ENCODE measurements at places on chromosomes 7 and 10.

DNA sequence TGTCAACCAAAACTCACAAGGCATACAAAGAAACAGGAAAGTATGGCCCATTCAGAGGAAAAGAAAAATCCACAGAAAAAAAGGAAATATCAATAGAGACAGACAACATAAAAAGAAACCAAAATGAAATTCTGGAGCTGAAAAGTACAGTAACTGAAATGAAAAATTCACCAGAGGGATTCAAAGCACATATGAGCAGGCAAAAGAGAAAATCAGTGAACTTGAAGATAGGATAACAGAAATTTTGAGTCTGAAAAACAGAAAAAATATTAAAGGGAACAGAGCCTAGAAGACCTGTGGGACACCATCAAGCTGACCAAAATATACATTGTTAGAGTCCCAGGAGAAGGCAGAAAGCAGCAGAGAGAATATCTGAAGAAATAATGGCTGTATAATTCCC is 60.6 kb downstream of the XPNPEP1 start:
- DNase-seq = no peak

DNA sequence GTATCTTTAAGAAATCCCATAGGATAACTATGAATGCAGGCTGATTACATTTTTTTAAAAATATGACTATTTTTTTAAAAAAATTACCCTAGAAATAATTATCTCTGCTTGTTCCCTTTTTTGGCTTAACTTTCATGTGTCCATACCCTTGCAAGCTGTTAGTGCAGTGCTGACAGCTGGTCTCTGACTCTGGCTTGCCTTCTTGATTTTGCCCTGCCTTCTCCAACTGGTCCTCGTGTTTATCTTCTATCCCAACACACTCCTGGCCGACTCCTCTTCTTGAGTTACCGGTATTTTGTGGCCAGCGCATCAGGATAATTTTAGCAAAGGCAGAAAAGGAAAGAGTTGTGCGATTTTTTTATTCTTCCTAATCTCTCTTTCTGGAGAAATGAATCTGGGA is 111.7 kb upstream of the STARD3NL start:
- DNase-seq = no peak

DNA sequence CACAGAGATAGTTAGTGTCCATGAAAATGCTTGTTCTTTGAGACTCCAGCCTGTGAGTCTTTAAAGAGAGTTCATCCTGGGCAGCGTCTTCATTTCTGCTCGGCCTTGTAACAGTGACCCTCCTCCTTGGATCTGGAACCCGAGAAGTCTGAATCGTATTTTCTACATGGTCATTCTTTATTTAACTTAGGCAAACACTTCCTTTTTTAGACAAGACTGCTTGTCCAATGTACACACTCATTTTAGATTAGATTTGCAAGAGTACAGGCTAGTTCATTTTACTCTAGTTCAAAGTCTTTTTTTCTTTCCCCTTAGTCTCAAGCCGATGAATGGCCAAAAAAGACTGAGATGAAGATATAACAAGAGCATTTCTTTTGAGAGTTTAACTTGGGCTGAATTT is 133.5 kb downstream of the CHN2 start:
- no peak for DNase-seq

DNA sequence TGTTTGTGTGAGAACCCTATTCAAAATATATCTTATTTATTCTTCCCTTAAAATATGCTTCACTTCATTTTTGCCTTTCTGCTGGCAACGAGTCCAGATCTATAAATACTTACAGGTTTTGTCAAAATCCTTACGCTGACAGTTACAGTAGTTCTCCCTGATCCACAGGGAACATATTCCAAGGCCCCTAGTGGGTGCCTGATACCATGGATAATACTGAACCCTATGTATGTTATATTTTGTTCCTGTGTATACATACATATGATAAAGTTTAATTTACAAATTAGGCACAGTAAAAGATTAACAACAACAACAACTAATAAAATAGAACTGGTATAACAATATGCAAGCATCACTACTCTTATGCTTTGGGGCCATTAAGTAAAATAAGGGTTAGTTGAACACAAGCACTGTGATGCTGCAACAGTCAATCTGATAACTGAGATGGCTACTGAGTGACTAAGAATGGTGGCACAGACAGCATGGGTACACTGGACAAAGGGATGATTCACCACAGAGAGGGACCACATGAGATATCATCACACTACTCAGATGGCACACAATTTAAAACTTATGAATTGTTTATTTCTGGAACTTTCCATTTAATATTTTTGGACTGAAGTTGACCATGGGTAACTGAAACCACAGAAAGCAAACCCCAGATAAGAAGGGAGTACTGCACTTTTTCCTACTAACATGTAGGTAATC is 29.4 kb upstream of the PCGF5 start:
- DNase-seq = no peak

GRCh38 chr10:7181420-7181819 is 229.4 kb downstream of the SFMBT2 start:
- no peak for DNase-seq

- DNase-seq = no peak
These were observed 22.0 kb downstream of the PDIA4 start for GRCh38 chr7:149006345-149006725.

- no peak for DNase-seq
These were observed 26.1 kb upstream of the MRC1 start for GRCh38 chr10:17782921-17783665.

DNA sequence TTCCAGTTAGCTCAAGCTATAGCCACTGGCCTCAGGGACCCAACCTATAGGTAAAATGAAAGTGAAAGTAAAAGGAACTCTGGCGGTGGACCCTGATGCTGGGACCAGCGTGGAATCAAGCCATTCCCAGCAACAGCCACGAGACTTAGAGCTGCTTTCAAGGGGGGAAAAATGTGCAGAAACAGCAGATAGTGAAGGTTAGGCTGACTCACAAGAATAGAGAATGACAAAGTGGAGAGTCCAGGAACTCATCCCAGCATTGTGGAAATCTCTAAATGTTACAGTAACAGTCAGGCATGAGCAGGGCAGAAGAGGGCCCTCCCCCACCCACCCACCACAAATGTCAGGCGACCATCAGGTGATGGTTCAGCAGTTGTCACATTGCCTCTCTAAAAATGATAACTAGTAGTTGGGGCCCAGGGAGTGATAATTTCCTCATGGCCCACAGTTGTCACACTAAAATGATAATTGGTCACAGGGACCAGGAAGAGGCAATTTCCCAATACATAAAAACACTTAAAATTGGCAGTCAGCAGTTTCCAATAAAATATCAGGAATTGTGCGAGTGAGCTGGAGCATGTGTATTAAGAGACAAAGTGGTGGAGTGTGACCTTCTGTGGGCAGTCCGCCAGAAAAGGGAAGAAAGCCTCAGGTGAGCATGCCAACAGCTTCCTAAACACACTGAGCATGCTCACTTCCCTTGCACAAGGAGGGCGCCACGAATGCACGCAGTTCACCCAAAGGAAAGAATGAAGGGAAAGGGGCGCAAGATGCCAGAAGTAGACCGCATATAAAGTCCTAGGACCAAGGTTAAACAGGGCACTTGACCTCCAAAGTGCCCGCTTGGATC is 129.8 kb upstream of the PPP1R3A start:
- no peak for DNase-seq

DNA sequence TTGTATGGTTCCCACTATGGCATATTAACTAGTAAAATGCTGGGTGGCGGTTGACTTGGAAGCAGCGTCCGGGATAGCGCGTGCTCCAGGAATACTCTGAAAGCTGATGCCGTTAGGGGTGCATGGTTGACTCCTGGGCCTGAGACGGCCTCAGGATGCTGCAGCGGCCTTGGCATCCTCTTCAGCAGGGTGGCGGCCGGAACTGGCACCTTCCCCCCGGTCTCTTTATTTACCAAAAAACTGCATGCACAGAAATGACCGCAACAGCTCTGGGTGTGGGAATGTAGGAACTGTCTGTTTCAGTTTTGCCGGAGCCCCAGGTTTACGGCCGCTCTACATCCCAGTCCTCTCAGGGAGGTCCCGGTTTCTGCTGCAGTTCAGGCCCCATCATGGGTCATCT is 28.8 kb downstream of the PFKP start:
- no peak for DNase-seq

- no peak for DNase-seq
These were observed 16.7 kb downstream of the NEURL1 start for GRCh38 chr10:103510046-103510685.

DNA sequence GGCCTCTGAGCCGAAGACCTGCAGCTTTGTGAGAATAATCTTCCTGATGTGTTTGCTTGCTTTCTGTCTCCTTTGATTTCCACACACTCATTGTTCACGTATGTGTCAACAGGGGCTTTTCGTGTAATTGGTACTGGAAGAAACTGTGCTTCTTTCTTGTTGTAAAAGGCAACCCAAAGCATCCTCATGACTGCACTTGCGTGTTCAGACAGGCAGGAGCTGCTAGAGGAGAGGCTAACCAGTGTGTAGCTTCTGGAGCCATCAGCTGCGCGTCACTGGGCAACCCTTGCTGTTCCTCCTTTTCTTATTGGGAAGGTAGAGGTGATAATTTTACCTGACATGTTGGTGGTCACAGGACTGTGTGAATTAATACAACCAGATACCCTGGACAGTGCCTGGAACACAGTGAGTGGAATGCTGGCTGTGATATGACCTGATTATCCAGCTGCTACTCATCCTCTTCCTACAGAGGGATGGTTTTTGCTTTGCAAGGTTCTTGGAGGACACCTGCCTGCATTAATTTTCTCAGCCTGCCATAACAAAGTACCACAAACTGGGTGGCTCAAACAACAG is 213.0 kb downstream of the ABCA13 start:
- DNase-seq = no peak

- DNase-seq = no peak
These were observed 23.3 kb upstream of the ASCC1 start for GRCh38 chr10:72239409-72239808.

DNA sequence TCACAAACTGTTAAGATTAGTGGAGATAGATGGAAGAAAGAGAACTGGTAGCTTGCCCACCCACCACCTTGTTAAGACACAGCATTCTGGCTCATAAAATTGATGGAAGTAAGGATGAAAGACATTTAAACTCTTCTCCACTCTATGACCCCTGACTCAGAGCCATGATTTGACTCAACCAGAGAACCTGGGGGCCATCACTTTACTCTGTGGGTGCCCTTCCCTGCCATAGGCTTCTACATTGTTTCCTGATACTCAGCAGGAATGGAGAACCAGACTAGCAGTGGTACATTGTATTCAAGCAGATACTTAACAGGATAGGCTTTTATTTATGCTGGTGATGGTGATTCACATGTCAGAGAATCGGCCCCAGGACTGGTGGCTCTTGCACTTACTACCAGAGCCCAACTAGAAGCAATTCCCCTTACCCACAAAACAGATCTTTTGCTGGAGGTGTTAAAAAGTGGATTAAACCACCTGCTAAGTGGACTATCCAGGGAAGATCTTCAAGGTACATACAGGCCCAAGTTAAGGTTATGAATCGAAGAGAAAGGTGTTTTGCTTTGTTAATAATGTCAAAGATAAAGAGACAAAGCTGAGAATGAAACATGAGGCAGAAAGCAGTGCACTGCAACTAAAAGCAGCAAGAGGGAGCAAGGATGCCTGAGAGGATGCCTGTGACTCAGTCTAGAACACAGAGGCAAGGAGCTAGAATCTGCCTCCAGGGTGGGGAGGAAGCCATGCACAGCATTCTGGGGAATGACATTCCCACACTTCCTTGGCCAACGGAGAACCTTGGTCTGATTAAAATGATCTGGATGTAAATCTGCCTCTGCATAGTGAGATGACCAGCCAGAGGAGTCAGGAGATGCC is 36.0 kb upstream of the GLI3 start:
- no peak for DNase-seq

DNA sequence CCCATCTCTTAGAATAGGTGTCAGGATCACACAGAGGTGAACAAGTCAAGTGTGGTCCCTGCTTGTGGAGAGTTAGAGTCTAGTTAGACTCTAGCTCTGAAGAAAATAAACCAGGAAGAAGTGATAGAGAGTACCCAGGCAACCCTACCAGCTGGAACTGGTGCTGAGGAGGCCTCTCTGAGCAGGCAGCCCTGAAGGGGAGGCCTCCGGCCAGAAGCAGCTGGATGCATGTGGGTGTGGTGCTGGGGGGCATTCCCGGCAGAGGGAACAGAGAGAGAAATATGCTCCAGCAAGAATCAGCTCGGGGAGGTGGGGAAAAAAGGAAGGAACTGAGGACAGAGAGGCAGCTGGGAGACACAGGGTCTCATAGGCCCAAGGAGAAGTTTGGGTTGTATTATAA is 68.6 kb downstream of the APBB1IP start:
- DNase-seq = no peak

DNA sequence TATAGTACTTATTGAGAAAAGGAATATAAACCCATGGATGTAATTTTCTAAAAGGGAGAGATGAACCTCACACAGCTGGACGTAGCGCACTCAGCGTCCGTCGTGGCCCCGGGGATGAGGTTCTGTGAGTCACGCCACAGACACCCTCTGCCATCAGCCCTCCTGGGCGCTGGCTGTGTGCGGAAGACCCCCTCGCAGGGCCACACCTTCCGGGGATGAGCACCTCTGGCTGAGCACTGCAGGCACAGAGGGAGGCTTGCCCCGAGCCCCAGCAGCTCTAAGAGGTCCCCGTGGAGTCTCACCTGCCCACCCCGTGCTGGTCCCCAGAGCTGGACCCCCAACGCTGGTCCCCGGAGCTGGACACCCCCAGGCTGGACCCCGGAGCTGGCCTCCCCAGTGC is 215.8 kb downstream of the PTPRN2 start:
- no peak for DNase-seq

DNA sequence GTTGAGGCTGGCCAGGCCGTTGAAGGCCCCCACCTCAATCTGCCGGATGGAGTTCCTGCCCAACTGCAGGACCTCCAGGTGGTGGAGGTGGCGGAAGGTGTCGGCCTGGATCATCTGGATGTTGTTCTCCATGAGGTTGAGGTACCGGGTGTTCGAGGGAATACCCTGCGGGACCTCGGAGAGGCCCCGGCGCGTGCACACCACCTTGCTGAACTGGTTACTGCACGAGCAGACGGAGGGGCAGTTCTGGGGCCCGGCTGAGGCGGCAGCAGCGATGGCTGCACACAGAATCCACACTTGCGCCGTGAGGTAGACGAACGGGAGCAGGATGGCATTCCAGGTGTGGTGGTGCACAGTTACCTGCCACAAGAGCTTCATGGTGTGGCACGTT is 979 bp downstream of the LRRC4 start:
- no peak for DNase-seq

GRCh38 chr7:150621376-150621775 is 10.8 kb downstream of the GIMAP6 start:
- DNase-seq = no peak

- no peak for DNase-seq
These were observed 56.7 kb upstream of the PRKAR2B start for GRCh38 chr7:106987777-106988176.

DNA sequence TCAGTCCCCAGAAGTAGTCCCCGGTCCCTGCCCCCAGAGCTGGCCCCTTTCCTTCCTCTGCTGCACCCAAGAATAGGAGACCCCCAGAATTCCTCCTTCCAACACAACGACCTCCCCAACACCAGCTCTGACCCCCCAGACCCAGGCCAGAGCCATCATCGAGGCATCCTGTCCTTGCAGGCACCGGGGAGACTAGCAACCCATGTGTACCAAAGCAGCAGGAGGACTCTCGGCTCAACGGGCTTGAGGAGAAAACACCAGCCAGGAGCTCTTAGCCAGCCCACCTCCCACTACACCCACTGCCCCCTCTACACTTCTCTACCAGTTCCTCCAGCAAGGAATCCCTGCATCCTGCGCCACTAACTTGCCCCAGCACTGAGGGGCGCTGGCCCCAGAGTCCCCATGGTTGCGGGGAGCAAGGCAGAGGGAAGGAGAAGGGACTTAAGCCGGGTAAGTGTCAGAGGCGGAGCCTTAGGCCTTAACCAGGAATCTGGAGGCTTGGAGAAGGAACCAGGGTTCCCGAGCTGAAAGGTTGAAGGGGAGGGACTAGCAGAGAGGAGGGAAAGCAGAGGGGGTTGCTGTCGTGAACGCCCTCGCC is 3.9 kb downstream of the GRID1 start:
- DNase-seq = no peak

Data from effector memory CD8-positive, alpha-beta T cell (primary cell).